HS-27A (cell line): ENCODE measurements at places on chromosomes 2 and 18.

DNA sequence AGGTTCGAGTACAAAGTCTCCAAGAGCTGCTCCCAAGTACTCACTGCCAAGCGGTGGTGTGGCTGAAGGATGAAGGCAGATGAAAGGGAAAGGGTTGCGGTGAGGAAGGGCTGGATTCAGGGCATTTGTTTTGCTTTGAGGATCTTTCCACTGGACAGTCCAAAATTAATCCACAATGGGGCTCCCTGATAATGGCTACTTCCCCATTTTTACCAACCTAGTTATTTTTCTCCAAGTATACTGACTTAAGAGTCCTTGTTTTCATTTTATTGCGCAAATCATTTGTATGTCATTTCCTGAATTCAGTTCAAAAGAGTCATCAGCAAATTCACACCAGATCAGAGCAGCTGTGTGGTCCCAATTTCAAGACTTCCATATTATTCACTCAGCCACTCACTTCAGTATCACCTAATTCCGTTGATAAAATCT, 464 bp upstream of the SESTD1 start:
- DNase-seq = no peak

GRCh38 chr2:201093573-201093972, 21.8 kb downstream of the NDUFB3 start:
- DNase-seq = no peak

DNA sequence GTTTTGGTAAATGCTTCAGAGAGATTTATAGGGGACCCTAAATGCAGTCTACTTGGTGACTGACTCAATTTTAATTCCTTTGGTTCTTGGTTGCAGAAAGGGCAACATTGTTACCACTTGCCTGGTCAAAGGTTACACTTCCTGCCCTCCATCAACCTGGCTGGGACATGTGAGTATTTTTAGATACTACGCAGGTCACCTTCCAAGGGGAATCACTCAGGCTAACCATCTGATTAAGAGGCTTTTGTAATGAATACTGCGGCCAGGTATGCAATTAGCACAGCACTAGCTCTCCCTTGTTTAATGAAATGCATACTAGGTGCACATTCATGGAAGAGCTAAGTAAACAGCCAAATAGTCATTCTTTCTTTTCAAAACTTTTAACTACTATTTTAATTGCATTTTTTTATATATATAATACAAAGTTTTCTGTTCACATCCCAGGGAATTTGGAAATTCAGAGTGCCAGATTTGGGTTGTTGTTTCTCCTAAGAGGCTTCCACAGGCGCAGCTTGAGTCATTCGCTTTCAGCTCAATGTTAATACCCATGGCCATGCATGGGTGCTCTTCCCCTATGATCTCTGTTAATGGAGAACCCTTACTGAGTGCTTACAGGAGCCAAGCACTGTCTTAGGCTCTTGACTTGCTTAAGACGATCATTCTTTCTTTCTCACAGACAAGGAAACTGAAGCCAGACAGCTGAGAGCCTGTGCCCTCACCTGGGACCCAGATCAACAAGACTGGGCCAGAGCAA, 152.2 kb downstream of the MTX2 start:
- DNase-seq = no peak

GRCh38 chr2:107305966-107306365, 420.0 kb upstream of the ST6GAL2 start:
- DNase-seq = no peak

GRCh38 chr18:24831871-24832665, 371.6 kb downstream of the HRH4 start:
- DNase-seq = no peak

- no peak for DNase-seq
Measured at GRCh38 chr2:104501342-104501741, 352.6 kb upstream of the POU3F3 start.
